Upper lobe of right lung (tissue), 1 donor: ENCODE measurements at places on chromosomes 2 and 18. TPM values are rescaled to one million over a fixed set of nuclear protein-coding genes. Genes with fewer than 3 reads are reported as not detected.
A peak's percentile ranks its signal among the peaks of the same experiment; 100 is the strongest.

CYRIA gene
- 24.2 TPM for total RNA-seq

RTP5 gene
- not detected for total RNA-seq

CAPN13 gene
- 19.2 TPM for total RNA-seq

ERICH2 gene
- 5.6 TPM for total RNA-seq

NR4A2 gene
- 3.5 TPM for total RNA-seq

- H3K27me3 ChIP-seq: no peaks in the 10 kb centered on the region
- H3K36me3 ChIP-seq: no peaks in the 10 kb centered on the region
- H3K4me1 ChIP-seq: peaks cover 22% of the 10 kb centered on the region
Observed at GRCh38 chr18:3721771-3722648, 272.0 kb downstream of the TGIF1 start.

DNA sequence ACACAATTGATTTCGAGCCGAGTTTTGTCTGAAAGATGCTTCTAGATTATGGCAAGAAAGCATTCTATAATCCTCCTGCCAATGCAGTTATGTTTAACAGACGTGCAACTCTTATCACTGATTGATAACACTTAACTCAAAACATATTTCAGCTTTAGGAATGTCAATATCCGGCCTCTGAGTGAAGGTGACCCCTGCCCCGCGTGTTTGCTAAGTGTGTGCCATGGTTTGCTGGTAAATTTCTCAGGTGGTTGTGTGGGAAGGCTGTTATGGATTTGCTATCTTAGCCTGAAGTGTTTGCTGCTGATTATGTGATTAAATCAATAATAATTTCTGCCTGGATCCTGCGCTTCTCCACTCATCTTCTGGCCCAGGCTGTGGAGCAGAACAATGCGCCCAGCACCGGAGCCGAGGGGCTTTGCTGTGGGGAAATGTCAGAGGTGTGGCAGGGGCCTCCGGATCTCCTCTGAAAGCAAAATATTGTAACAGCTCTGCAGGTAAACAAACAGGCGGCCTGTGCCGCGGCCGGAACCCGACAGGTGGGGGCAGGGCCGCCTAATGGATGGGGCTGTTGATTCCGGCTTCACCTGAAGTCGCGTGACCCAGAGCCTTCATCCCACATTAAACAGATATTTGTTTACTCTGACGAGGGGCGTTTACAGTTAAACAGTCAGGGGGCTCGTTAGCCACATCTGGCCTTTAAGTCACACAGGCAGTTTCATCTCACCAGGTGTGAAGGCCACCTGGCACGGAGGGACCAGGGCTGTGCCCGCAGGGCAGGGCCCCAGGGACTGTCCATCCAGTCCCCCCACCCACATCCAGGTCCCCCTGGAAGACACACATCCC, 210.7 kb upstream of the SALL3 start:
- peaks cover 7% of the 10 kb centered on the region for H3K27me3 ChIP-seq
- H3K36me3 ChIP-seq: no peaks in the 10 kb centered on the region
- H3K27ac ChIP-seq: no peak overlapping the region
- H3K4me1 ChIP-seq: no peaks in the 10 kb centered on the region

GRCh38 chr18:37242091-37242490, 323.5 kb downstream of the CELF4 start:
- H3K27me3 ChIP-seq: peaks cover 6% of the 10 kb centered on the region
- H3K4me3 ChIP-seq: no peak overlapping the region
- no peaks in the 10 kb centered on the region for H3K36me3 ChIP-seq
- no peaks in the 10 kb centered on the region for H3K4me1 ChIP-seq
- no peak overlapping the region for H3K27ac ChIP-seq

- H3K27me3 ChIP-seq: no peaks in the 10 kb centered on the region
- DNase-seq: no peak
- no peak overlapping the region for H3K27ac ChIP-seq
Observed at GRCh38 chr2:186653511-186653910, 40.3 kb upstream of the FAM171B start.

GRCh38 chr2:238294393-238295143, 6.2 kb upstream of the PER2 start:
- no peaks in the 10 kb centered on the region for H3K36me3 ChIP-seq
- peaks cover 6% of the 10 kb centered on the region for H3K4me1 ChIP-seq
- DNase-seq: no peak
- H3K27me3 ChIP-seq: no peaks in the 10 kb centered on the region
- H3K4me3 ChIP-seq: no peak overlapping the region

GRCh38 chr2:199962203-199962602, 6.8 kb downstream of the MAIP1 start:
- no peak for DNase-seq
- H3K27me3 ChIP-seq: no peaks in the 10 kb centered on the region
- H3K4me1 ChIP-seq: peaks cover 9% of the 10 kb centered on the region
- H3K27ac ChIP-seq: no peak overlapping the region
- peaks cover 86% of the 10 kb centered on the region for H3K36me3 ChIP-seq
- H3K4me3 ChIP-seq: no peak overlapping the region

DNA sequence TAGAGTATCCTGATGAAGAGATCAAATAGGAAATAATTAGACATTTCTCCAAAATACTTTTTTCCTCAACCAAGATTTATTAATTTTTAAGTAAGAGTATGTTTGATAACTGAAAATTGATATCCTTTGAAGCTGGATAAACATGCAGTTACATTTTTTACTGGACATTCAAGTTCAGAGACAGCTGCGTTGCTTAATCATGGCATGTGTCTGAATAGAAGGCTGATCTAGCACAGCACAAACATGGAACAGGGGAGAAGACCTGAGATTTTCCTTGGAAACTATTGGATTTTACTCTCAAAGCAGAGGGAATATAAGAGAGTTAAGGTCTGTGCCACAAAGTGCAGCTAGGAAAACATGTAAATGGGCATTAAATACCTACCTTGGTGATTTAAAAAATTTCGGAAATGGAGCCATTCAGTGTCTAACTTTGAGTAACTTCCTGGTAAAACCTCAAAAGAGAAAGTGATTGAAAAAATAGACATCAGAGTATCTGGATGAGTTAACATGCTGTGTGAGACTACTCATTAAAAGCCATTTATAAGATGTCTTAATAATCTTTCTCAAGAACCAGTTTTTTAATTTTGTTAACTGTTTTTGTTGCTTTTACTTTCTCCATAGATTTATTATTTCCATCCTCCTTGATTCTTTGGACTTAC, 31.8 kb downstream of the CRIM1 start:
- H3K27ac ChIP-seq: no peak overlapping the region
- no peaks in the 10 kb centered on the region for H3K36me3 ChIP-seq
- peaks cover 10% of the 10 kb centered on the region for H3K4me1 ChIP-seq
- no peak overlapping the region for H3K4me3 ChIP-seq
- no peaks in the 10 kb centered on the region for H3K27me3 ChIP-seq

- H3K36me3 ChIP-seq: peaks cover 53% of the 10 kb centered on the region
- peaks cover 32% of the 10 kb centered on the region for H3K4me1 ChIP-seq
- H3K27me3 ChIP-seq: no peaks in the 10 kb centered on the region
- peak overlapping the region; percentile 93 for H3K4me3 ChIP-seq
- H3K27ac ChIP-seq: peak overlapping the region; percentile 85
- DNase-seq: peak; percentile 85
Observed at GRCh38 chr2:197498937-197499593, 575 bp downstream of the HSPD1 start.

GRCh38 chr2:43484323-43484930, 111.4 kb downstream of the THADA start:
- DNase-seq: no peak
- no peak overlapping the region for H3K4me3 ChIP-seq
- H3K27ac ChIP-seq: no peak overlapping the region
- no peaks in the 10 kb centered on the region for H3K36me3 ChIP-seq
- H3K27me3 ChIP-seq: no peaks in the 10 kb centered on the region

GRCh38 chr2:224986477-224986876, 55.8 kb downstream of the DOCK10 start:
- peaks cover 7% of the 10 kb centered on the region for H3K4me1 ChIP-seq
- no peaks in the 10 kb centered on the region for H3K36me3 ChIP-seq
- H3K4me3 ChIP-seq: no peak overlapping the region
- H3K27me3 ChIP-seq: no peaks in the 10 kb centered on the region
- H3K27ac ChIP-seq: no peak overlapping the region

GRCh38 chr18:23998820-23999219, 15.7 kb upstream of the TTC39C start:
- no peak overlapping the region for H3K4me3 ChIP-seq
- no peak overlapping the region for H3K27ac ChIP-seq
- no peak for DNase-seq

DNA sequence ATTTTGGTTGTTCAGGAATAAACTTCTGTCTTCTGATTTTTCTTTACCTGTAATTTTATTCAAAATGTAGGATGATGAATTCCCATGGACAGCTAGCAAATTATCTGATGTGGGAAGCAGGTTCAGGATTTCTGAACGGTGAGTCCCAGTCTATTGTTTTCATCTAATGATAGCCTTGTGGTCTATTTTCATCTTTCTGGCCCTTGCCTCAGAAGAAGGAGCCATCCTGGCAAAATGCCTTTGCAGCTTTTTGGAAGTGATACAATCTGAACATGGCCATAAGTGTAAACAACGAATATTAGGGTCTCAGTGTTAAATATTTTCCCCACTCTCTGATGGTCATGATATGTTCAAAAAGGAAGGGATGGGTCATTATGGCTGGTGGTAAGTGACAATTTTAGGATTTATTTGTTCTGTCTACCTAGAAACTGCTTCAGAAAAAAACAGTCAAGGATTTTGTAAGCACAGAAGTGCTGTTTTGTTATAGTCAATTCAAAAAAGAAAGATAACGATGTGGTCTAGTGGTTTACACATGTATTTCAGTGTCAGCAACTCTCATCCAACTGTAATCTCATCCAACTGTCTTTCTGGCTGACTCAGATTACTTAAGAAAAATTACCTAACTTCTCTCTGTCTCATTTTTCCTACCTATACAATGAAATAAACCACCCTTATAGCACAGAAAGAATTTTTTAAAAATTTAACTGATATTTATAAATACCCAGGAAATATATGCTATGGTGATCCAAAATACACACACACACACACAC, 272.6 kb upstream of the ERBB4 start:
- no peak overlapping the region for H3K4me3 ChIP-seq
- no peaks in the 10 kb centered on the region for H3K4me1 ChIP-seq
- no peaks in the 10 kb centered on the region for H3K27me3 ChIP-seq

- no peaks in the 10 kb centered on the region for H3K4me1 ChIP-seq
- no peak overlapping the region for H3K4me3 ChIP-seq
- no peak for DNase-seq
Observed at GRCh38 chr18:4847056-4847455, 350.0 kb downstream of the AKAIN1 start.
